Urothelium cell line (cell line): ENCODE measurements at places on chromosomes 16 and 17.
A peak's percentile ranks its signal among the peaks of the same experiment; 100 is the strongest.

- peak; percentile 87 for DNase-seq
These were observed 805 bp upstream of the ORAI3 start for GRCh38 chr16:30947859-30948666.

GRCh38 chr16:80974649-80975376, 31.9 kb downstream of the CMC2 start:
- no peak for DNase-seq

GRCh38 chr16:80517846-80518245, 22.9 kb upstream of the DYNLRB2 start:
- DNase-seq, result no peak

- DNase-seq, result no peak
These were observed 16.6 kb upstream of the CES1 start for GRCh38 chr16:55849536-55849935.

- DNase-seq, result no peak
These were observed 44.2 kb upstream of the HNF1B start for GRCh38 chr17:37789021-37789565.

- no peak for DNase-seq
These were observed 55.2 kb downstream of the PRMT7 start for GRCh38 chr16:68366062-68366461.

DNA sequence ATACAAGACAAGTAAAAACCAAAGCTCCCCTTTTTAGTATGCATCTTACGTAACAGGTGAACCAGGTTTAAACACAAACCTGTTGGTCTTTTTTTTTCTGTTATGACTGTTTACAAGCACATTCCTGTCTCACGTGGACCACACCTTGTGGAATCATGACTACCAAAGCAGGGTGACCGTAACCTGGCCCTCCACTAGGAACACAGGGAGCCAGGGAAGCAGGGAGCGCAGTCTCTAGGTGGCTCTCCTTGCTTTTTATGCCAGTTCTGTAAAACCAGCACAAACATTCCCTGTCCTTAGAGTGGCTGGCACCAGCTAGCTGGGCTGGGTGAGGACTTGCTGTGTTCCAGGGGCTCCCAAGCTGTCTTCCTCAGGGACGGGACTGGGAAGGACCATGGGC, 44.1 kb downstream of the DDX19A start:
- DNase-seq, result no peak

- DNase-seq, result no peak
These were observed 159.2 kb upstream of the RPH3AL start for GRCh38 chr17:511833-512251.

DNA sequence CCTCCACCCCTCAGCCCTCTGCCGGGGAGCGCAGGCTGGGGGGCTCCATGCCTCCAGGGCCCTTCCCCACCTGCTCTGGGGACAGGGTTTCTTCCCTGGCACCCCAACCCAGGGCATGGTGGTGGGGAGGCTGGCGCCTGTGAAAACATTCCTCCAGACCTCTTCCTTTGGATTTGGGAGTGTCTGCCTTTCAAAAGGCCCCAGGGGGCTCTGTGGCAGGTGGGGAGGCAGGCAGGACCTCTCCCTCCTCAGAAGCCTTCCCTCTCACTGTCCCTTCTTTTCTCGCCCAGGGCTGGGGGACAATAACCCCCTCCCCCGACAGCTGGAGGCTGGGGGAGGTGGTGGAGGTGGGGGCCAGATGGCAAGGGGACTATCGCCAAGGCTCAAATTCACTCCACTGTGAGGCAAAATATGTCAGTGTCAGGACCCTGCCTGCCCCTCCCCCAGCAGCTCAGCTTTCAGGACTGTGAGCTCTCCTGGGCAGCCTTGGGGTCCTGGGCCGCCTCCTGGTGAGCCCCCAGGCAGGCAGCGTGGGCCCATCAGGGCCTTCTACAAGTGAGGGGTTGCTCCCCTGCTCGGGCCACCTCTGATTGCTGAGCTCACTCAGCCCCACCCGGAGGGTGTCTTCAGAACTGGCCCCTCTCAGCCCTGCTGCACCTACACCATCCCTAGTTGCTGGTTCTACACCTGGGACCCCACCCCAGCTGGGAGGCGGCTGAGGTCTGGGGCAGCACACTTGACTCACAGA, 1.8 kb downstream of the CDH15 start:
- DNase-seq, result no peak

DNA sequence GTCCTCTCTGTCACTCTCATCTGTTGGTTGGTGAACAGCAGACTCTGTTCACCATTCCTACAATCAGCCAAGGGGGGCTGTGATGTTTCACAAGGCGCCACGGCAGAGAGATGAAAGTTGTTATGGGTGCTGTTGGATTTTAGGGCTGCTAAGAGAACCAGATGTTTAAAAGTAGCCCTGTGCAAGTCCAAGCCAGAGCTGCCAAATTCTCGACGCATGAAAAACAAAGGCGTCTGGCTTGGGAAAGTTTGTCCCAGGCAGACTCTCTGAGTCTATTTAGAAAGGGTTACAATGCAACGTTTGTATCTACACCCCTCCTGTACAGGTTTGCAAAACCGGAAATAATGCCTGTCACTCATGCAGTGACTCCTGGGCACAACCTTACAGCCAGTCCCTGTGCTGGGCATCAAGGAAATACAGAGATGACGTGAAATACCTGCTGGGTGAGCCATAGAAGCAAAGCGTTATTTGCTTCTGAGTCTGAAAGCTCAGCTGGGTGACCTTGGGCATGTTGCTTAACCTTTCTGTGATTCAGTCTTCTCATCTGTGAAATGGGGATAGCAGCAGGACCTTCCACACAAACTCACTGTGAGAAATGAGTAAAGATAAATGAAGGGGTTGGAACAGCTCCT, 74.8 kb downstream of the XYLT1 start:
- no peak for DNase-seq

- DNase-seq, result peak; percentile 60
These were observed 46.5 kb downstream of the HNF1B start for GRCh38 chr17:37698132-37698910.

DNA sequence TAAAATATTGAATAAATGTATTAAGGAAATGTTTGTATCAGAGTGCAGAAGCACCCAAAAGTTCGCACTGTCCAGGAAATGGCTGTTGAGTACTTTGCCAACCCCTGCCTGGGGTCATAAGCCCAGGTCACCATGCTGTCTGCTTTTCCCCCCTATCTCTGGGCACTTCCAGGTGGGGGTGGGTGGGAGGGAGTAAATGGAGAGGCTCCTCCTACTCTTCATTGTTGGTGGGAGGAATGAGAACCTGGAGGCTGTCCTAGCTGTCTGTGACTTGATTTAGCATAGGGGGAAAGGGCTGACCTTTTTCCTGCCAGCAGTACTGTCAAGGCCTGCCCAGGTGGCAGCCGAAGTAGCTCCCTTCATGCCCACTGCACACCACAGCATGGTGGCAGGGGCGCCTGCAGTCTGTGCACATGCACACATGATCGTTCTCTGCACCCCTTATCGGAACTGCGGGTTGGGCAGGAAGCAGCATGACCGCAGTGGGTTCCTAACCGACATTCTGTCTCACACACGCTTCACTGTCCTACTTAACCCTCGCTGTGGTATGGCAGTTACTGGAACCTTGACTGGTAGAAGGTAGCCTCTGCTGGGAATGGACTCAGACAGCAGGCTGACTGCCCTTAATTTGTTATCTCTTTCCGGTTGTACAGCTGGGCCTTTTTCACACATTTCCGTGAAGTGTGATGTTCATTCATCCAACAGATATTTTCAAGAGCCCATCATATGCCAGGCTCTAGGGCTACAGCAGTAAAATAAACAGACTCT, 41.5 kb downstream of the LDHD start:
- no peak for DNase-seq

DNA sequence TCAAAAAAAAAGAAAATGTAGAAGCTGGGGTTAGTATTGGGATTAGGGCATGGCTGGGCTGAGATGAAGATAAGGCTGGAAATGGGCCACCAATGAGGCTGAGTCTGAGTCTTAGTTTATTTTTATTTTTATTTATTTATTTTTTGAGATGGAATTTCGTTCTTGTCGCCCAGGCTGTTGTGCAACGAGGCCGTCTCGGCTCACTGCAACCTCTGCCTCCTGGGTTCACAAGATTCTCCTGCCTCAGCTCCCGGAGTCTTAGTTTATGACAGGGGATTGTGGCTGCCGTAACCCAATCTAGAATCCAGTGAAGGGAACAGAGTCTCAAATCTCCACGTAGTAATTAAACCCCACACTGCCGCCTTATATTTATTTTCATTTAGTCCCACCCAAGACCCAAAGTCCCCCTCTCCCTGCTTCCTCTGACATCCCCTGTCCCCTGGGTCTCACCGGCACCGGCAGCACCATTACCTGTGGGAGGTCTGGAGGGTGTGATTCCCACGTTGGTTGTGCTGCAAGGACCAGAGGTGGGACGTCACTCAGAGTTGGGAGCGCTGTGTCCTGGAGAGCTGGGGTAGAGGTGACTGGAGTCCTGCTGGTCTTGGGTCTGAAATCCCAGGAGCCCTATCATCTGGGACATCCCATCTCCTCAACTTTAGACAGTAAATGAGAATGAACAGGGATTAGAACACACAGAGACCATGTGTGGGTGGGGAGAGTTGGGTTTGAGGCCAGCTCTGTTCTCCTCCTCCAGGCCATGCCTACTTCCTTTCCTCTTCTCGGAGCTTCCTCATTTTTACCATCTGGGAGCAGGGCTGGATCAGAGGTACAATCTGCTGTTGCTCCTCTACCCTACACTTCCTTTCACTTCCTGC, at the start of gene CLEC10A:
TSS of gene CLEC10A (minus strand) at position 671 of the 875 bp plus-strand sequence. CDS start 1,439 bp downstream, outside the sequence.
- DNase-seq, result no peak

GRCh38 chr17:82667668-82668000, 19.4 kb upstream of the WDR45B start:
- no peak for DNase-seq

DNA sequence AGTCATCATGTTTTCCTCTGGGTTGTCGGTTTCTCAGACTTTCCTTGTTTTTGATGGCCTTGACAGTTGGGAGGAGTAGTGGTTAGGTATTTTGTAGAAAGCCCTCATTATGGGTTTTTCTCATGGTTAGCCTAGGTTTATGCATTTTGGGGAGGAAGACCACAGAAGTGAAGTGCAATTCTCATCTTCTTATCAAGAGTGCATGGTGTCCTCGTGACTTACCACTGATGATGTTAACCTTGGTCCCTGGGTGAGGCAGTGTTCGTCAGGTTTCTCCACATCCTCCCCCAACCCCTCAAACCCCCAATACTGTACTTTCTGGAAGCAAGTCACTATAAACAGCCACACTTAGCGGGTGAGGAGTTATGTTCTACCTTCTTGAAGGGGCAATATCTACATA, 42.3 kb downstream of the BPTF start:
- DNase-seq, result no peak

DNA sequence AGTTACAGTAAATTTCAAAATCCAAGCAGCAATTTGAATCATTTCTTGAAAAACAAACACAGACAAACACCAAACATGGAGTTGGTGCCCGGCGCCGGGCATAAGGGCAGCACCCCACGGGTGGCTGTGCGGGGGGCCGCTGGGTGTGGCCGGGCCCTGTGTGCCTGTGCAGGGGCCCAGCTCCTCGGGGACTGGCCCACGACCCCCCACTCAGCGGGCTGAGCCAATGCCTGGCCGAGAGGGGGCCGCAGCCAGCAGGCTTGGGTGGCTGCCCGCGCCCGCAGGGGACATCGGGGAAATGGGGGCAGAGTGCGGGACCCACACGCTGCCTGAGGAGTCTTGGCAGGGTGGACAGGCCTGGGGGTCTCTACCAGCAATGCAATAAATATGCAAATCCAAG, 12.8 kb upstream of the DUS1L start:
- DNase-seq, result no peak

DNA sequence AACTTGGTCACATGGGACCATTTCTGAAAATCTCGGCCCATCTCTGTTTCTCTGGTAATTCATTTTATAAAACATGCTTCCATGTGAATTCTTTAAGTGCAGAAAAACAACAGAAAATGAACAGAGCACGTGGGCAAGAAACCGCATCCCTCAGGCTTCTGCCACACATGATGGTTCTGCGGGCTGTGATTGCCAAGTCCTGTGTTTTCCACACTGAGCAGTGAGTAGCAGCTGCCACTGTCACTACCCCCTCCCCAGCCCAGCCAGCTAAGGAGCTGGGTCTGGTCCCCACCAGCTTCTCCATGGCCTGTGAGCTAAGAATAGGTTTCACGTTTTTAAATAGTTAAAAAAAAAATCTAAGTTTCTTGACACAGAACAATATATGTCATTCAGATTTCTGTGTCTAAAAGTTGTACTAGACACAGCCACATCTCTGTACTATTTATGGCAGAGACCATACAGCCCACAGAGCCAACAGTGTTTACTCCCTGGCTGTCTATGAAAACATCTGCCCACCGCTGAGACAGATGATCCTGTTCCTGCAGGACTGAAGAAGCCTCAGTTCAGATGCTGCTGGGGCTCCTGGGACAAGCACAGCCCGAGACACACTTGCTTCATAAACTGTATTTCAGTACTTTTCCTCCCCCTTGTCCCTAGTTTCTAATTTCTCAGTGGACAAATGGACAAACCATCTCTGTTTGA, 41.5 kb downstream of the USP22 start:
- no peak for DNase-seq

GRCh38 chr17:8209907-8210760, at the start of gene AURKB:
Gene AURKB, minus strand, starts transcription at chr17:8210575. Its CDS starts 351 bp downstream, at chr17:8210224.
- peak; percentile 92 for DNase-seq

DNA sequence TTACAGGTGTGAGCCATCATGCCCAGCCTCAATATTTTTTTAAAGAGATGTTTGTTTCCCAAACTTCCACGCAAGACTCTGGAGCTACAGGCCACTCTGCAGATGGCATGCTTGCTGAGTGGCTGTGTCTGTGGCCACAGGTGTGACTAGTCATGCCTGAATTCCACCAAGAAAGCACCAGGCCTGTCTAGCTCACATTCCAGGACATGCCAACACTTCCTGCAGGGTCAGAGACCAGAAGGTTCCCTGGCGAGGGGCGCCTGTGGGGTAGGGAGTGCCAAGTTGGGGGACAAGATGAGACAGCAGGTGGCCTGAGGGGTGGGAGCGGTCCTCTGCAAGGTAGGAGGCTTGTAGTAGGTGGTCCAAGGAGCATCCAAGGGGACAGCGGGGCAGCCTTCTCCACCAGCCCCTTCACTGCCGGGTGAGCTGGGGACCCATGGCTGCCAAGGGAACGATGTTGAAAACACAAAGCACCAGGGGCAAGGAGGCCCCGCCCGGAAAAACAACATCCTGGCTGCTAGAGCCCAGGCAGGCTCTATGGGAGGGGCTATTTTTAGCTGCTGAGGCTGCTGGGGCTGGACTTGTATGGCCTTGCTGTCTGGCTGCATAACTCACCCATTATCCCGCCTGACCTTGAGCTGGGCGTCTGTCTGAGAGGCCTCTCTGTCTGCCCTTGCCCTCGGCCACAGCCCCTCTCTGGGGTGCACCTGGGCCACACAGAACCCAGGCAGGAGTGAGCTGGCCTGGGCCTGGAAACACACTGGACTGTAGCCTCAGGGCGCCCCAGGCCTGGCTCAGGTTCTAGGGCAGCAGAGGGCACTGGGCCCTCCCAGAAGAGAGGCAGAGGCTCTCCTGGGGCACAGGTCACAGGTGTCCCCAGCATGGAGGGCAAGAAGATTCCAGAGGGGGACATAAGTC, 5.7 kb downstream of the TRIM47 start:
- DNase-seq, result peak; percentile 87
